HuH-7 (cell line): ENCODE measurements at places on chromosomes 5 and 9.

DNA sequence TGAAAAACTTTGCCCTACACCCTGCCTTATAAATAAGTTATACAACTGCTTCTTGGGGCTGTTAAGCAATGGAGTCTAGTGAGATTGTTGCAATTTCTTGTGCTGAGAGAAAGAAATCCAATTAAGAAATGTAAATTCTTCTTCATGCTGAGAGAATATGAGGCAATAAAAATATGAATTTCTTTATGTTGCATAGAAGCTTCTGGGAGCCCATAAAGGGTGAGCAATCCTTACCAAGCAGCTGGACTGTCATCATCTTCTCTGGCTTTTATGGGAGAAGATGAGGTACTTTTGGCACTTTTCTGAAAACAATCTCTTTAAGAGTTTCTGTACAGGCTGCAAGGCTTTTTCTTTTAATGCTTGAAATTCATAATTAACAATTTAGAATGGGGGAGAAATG lies 204.3 kb downstream of the DMRTA1 start:
- DNase-seq, result no peak

DNA sequence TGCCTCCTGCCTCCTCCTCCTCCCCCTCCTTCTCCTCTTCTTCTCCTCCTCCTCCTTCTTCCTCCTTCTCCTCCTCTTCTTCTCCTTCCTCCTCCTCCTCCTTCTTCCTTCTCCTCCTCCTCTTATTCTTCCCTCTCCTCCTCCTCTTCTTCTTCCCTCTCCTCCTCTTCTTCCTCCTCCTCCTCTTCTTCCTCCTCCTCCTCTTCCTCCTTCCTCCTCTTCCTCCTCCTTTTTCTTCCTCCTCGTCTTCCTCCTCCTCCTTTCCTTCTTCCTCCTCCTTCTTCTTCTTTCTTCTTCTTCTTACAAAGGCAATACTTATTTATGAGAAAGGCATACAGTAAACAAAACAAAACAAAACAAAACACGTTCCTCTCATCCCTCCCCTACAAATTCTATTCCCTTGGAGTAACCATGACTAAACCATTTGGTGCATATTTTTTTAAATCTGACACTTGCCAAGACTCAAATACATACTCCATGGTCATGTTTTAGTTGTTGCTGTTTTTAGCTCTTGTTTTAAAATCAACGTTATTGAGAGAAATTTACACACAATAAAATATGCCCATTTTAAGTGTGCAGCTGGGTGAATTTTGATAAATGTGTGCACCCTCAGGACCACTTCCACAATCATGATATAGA lies 135.6 kb downstream of the FOXD1 start:
- no peak for DNase-seq

- peak; percentile 52 for DNase-seq
These were observed 40.4 kb upstream of the SYNPO start for GRCh38 chr5:150599917-150600511.

- DNase-seq, result no peak
These were observed 22.7 kb upstream of the COL5A1 start for GRCh38 chr9:134618833-134619447.

- DNase-seq, result no peak
These were observed 30.1 kb downstream of the PTPA start for GRCh38 chr9:129141066-129142041.

DNA sequence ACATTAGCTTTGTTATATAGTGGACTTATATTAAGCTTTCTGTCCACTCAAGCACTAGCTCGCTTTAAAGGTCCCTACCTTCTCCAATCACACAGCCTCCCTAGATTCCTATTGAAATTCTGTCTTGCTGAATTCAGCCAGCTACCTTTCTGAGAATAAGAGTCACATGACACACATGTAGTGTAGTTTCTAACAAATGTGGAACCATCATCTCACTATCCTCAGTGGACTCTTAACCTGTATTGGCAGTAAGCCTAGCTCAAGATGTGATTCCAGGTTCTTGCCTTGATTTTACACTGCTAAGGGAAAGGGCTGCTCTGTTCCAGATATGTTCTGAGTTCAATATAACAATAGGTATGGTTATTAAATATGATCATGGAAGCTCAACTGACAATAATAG lies 11.4 kb downstream of the FAM219A start:
- DNase-seq, result no peak

DNA sequence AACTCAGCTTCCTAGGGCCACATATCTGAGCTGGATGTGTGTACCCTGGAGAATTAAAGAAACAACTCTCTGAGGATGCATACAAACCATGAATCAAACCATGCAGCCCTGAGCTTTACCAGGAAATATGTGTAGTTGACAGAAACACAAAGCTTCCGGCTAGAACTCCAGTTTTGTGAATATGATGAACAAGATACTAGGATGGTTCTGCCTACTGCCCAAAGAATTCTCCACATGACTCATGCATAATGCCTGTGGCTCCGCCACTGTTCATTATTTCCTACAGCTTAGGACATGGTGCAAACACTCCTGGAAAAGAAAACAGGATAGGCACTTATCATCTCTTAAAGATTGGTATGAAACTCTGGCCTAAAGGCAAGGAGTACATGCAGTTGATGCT lies 343.4 kb downstream of the DNAH5 start:
- no peak for DNase-seq

- DNase-seq, result no peak
These were observed 116.7 kb upstream of the RANBP3L start for GRCh38 chr5:36418152-36418979.

DNA sequence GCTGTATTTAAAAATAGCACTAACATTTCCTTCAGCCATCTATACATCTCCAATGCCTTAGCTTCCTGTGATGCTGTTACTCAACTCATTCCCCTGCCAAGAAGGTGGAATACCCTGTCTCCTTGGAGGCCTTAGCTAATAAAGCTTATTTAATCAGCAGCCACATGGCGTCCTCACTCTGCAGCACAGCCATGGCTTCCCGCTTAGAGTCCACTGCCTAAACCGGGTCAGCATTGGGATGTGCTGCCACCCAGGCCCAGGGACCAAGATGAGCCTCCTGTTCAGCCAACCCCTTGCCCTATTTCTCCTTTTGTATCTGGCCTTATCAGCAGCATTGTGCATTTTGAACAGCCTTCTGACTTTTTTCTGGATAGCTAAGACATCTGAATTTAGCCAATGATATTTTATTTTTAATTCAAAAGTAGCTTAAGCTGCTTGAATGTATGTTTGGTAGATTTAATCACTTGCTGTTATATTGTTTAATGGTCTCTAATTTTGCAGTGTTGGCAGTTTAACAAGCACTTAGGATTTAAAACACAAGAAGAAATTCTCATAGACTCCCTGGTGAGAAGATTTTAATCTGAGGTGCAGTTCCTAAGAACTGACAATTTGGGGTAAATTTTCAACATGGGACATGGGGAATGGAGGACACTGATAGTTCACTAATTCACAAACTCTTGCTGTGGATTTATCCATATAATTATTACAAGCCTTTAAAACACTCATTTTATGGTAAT lies 113.0 kb downstream of the RPS23 start:
- DNase-seq, result no peak

DNA sequence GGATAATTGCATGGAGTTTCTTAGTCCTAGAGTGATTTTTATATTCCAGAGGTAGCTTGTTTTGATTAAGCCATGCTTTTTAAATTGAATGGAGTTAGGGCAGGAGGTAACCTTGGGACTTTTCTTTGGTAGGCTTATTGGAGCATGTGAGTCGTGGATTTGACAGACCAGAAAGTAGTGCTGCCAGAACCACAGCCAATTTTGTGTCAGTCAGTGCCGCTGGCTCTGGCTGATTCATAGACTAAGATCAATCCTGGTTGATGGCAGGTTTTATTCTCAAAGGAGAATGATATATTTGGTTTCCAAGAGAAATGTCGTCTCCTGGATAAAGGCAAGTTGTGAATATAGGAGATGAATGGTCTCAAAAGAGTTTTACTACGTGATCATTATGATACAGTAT lies 20.3 kb downstream of the RAI14 start:
- DNase-seq, result no peak

DNA sequence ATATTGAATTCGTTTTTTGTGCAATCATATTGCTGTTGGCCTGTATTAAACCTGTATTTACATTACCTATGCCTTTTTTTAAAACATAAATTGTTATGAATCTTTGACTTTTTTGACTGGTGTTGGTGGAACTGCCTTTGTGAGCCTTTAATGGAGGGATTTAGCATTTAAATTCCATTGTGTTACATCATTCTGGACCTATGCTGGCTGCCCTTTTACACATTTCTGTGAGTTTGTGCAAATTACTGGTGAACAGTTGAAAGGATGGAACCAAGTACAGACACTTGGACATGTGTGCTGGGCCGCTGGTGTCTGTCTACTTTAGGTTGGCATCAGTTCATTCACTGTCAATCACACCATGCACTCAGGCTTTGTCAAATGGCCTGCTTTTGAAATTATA lies 3.4 kb downstream of the SNX18 start:
- DNase-seq, result no peak

- DNase-seq, result no peak
These were observed 177.1 kb downstream of the CPLANE1 start for GRCh38 chr5:37071901-37072581.

DNA sequence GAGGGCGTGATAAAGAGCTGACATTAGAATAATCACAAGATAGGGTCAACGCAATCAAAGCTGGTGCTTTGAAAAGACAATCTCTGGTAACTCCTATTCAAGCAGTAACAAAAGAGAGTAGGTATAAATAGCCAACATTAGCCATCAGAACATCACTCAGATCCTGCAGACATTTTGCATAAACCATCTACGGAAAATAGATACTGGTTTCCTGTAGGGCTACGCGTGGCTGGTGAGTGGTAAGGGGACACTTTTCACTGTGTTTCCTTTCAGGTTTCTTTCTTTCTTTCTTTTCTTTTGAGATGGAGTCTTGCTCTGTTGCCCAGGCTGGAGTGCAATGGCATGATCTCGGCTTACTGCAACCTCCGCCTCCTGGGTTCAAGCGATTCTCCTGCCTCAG lies 22.3 kb downstream of the TTF1 start:
- DNase-seq, result no peak

- no peak for DNase-seq
These were observed 15.9 kb downstream of the ABHD17B start for GRCh38 chr9:71895117-71895516.

- DNase-seq, result no peak
These were observed 20.1 kb upstream of the PFDN1 start for GRCh38 chr5:140322751-140323731.

- no peak for DNase-seq
These were observed 203.0 kb downstream of the ATPSCKMT start for GRCh38 chr5:10046676-10047075.

DNA sequence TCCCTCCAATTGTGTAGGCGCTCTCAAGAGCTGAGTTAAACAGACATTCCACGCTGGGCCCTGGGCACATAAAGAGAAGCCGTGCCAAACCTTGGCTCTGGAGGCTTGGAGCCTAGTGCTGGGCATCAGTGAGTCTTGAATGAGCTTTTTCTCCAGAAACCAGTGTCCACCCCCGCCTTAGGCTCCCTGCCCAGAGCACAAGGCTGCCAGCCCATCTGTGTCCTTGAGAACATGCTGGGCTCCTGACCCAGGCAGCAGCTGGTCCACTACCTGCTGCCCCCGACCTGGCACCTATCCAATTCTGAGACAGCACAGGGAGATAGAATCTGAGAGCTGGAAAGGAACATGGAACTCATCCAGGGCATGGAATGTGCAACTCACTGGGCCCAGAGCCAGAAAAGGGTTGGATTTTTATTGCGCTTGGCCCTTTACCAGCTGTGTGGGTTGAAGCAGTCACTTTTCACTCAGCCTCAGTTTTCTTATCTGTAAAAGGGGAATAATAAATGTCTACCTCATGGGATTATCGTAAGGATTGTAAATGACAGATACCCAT lies 92.4 kb upstream of the CPLX2 start:
- DNase-seq, result no peak

DNA sequence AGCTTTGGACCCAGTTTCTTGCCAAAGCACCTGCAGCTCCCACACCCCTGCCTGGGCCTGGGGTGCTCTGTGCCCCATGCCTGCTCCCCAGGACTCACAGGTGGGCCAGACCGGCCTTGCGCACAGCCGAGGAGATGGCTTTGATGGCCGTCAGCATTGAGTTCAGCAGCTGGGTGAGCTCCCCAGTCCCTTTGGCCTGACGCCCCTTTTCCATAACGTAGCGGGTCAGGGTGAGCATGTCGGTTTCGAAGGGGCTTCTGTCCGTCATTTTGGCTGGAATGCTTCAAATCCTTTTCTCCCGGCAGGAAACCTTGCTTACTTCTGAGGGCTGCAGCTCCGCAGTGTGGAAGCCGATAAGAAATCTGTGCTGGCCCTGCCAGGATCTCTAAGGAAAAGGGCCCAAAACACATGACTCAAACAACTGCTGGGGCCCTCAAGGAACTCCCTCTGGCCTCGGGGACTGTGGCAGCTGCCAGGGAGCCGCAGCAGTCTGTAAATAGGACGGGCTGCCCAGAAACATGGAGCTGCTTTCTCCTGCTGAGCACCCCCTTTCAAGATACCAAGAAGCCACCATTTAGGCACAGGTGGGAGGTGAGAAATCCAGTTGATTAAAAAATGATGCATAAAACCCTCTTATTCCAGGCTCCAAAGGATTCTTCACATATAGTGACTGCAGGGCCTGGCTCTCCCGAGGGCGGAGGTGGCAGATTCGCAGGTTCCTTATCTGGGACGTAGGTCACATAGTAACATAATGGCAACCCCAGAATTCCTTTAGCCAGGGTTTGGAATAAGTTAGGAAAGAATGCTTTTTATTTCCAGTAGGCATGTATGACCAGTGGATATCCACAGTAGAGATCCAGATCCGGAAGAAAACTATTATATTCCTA lies at the start of gene FBP2:
FBP2 (minus strand) TSS at position 366 of the 887 bp plus-strand sequence; CDS start at position 268, 98 bp downstream.
- no peak for DNase-seq

DNA sequence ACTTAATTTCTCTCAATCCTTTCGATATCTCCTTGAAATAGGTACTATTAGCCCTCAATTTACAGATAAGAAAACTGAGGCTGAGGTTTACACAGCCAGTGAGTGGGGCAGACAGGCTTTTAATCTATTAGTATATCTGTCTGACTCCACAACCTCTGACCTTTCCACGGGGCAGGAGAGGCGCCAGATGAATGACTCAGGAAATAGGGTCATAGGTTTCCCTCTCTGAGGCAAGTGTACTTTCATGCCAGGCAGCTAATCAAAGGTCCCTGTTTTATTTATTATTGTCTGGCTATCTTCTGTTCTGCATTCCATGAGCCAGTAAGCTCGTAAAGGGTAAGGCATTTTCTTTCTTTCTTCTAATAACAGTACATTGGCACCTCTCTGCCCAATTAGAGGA lies 79.6 kb upstream of the KLF4 start:
- no peak for DNase-seq

- DNase-seq, result no peak
These were observed 610.9 kb downstream of the RAB3C start for GRCh38 chr5:59193616-59194319.

GRCh38 chr9:20561531-20561930 lies 60.8 kb downstream of the MLLT3 start:
- DNase-seq, result no peak
